ENCODE measurements at places on chromosomes 6 and 20.

- DNase-seq: peak; percentile 86
Measured at GRCh38 chr20:380763-381580, 412 bp downstream of the TRIB3 start.

GRCh38 chr6:16654701-16655100, 106.6 kb downstream of the ATXN1 start:
- DNase-seq: no peak

DNA sequence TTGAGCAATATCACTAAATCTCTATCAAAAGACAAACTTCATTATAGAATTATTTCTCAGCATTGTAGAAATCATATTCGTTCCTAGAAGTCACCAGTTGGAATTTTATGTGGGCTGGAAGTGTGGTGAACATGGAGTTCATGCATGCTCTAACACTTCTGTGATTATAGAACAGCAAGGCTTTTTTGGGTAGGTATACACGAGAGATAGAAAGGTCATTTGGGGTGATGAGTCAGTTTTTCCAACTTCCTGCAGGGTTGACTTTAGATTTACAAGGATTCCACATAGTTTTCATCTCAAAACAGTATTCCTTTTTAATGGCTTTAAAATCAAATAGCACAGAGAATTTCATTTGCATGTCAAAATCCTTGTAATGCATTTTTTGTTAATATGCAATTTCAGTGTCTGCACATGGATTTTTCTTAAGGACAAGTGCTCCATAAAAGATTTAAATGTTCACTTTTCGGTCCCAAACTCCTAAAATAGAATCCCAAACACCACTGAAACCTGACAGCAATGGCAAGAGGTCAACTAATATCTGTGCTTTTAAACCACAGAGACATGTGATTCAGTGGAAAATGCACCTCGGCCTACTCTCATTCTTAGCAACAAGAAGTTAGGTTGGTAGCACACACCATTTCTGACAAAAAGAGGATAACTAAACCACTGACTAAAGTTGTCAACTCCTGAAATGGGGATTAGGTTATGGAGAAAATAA, 211.0 kb downstream of the MOXD1 start:
- DNase-seq: no peak

DNA sequence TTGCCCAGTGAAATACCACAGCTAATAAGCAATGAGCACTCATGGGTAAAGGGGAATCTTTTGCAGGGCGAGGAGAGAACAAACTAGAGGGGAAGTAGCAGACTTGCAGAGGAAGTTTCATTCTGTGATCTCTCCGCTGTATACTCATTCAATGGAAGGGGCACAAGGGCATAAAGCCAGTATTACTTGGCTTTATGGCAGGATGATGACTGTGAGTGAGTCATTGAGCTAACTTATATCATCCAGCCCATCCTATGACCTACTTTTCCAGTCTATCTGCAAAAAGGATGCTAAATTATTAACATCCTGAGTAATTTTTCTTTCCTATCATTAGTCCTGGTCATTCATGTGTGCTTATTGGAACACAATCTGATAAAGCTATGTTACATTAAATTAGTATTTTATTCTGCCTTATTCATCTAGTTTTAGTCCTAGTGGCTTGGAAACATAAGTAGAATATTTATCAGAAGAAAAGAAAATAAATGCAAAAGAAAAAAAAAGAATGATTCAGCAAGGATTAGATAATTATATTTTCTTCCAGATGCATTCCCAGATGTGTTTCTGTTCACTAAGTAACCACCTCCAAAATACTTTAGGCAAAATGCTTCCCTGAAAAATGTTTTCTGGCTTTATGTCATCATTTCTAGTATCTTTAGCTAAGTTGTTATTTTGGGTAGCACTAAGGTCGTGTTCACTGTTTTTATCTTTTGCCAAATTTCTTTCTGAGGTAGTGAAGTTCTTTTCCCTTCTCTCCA, 471.7 kb downstream of the CDKAL1 start:
- no peak for DNase-seq

GRCh38 chr6:109743739-109744138, 52.6 kb downstream of the FIG4 start:
- no peak for DNase-seq

DNA sequence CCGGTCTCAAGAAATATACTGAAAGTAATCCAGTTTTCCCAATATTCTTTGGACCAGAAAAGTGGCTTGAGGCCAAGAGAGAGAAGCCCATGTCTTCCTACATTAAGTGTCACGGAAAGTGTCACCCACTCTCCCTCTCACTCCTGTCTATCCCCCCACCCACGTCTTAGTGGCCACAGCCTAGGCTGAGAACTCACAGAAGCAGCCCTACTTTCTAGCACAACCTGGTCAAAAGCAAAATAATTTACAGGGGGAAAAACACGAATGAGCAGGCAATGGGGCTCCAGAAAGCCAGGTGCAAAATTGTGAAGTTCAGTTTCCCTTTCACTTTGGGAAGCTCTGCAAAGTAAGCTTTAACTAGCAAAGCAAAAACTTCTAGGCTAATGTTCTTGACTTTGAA, 118.0 kb downstream of the OPRM1 start:
- DNase-seq: no peak

DNA sequence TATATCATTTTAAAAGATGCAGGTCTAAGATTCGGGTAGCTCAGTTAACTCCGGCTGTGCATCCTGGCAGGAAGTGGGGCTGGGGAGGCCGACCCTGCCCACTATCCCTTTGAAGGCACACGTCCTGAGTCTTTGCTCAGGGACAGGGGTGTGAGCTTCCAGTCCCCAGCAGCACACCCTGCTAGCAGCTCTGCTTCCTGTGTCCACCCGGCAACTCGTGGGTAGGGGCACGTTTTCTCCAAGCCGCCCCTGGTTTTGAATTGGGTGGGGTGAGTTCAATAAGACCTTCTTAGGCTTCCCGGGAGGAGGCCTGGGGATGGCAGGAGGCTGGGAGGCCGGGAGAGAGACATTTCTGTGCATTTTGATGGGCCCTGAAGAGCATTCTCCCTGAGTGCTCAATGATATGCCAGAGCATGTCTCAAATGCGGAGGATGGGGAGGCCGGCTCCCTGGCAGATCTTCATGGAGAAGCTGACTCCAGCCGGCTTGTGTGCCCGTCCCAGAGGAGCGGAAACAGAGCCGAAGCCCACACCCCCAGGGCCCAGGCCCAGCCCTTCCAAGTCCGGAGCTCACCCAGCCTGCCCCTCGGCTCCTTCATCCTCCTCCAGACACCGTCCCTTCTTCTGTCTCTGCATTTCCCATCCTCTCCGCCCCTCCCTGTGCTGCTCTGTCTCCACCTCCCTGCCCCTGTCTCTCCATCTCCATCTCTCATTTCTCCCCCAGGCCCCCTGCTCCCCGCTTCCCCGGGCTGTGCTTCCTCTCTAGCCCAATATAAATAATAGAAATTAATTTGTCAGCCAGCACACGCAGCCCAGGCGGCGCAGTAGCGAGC, 36.3 kb upstream of the ZFAND3 start:
- DNase-seq: peak; percentile 27

- no peak for DNase-seq
Measured at GRCh38 chr6:108941859-108942258, 93.6 kb downstream of the ARMC2 start.

DNA sequence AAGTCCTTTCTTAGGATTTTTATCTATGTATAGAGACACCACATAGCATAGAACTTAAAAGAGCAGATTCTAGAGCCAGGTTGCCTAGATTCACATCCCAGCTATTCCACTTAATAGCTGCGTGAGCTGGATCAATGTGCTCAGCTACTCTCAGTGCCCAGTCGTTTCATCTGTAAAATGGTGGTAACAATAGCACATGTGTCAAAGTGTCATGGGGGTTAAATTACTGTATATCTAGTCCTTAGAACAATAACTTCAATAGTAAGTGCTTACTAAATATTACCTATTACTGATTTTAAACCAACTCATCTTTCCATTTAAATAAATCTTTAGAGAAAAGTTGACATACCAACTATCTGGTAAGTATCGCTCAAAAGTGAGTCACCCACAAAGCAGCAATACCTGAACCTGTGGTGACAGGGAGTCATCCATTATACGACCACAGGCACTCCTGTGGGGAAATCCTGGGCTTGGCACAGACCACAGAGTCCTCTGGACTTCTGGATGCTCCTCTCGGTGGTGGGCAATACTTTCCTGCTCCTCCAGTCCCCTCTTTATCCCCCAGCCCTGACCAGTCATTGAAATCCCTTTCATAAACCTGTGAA, 154.8 kb downstream of the PDSS2 start:
- no peak for DNase-seq

GRCh38 chr20:11582060-11582459, 335.6 kb upstream of the BTBD3 start:
- DNase-seq: no peak

DNA sequence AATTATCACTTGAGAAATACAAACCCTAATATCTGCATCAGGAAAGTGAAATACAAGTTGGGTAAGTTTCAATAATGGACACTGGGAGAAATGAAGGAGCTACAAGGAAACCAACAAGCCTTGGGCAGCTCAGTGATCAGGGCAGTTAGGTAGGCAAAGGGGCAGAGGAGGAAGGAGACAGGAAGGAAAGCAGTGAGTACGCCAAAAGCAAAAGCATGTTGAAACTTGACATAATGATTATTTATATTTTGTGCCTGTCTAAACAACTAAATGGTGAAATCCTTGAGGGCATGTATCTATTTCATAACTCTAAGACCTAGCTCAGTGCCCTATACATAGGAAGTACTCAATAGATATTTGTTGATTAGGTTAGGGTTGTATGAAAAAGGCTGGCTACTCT, 23.3 kb downstream of the PXT1 start:
- DNase-seq: no peak

GRCh38 chr6:158639056-158639455, 5.5 kb downstream of the DYNLT1 start:
- DNase-seq: no peak

GRCh38 chr20:24810676-24811407, 138.2 kb upstream of the CST7 start:
- DNase-seq: no peak

- peak; percentile 81 for DNase-seq
Measured at GRCh38 chr6:43773050-43773979, 3.3 kb downstream of the VEGFA start.

DNA sequence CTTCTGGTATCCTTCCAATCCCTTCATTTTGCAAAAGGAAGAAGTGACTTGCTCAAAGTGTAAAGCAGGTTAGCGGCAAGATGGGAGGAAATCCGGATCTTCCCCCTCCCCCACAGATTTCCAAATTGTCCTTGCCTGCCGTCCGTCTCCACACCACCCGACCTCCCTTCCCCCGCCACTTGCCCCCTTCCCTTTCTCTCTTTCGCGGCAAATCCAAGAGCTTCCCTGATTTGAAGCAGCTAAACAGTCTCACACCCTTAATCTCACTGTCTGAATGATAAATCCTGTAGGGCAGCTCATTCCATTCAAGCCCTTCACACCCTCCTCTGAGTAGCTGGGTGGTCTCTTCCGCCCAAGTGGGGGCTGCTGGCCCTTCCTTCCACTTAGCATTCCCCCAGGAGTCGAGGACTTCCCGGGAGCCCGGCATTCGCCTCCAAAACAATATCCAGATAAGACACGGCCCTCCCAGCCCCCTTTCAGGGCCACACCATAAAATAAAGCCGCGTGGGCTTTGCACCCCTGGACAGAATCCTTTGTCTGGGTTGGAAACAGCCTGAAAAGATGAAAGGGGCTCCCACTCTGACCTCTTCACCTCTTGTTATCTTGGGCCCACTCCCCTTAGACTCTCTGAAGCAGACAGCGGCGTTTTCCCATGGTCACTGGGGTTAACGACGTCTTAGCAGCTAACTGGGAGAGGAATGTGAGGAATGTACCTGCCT, 44.0 kb upstream of the PIM1 start:
- peak; percentile 51 for DNase-seq

DNA sequence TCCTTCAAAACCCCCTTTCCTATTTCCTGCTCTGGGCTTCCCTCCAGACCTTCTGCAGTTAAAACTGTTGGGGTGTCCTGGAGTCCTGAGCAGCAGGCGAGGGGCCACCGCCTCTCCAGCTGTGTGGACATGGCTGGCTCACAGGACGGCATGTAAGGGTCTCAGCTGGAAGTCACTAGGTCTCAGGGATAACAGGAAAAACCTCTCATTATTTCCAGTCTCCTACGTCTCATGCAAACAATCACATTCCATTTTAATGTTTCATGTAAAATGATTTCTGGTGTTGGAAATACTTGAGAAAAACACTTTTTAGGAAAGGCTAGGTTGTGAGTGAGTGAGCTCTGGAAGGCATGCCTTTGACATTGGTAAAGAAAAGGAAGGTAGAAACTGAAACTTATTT, 158.7 kb downstream of the SCML4 start:
- DNase-seq: no peak
